ENCODE measurements at places on chromosomes 11 and 22.

DNA sequence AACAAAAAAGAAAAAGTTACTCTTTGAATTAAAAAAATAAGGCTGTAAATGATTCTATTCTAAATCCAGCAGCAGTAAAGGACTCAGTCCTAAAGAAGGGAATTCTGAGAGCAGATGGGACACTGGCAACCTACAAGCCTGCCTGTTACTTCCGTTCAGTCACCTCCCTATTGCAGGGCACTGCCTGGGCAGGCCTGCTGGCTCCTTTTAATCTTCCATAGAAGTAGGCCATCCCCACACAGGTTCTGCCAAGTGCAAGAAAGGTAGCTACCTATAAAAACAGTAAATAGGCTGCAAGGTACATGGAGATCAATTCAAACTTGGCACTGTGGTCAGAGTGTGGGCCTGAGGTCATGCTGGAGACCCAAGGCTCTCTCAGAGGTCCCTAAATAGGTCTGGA lies 136.4 kb downstream of the TRIM44 start:
- H3K4me1 ChIP-seq: no peaks in the 10 kb centered on the region
- H3K36me3 ChIP-seq: peaks cover 4% of the 10 kb centered on the region
- no peak overlapping the region for H3K4me3 ChIP-seq
- no peak for DNase-seq
- no peak overlapping the region for H3K27ac ChIP-seq

- peak; percentile 39 for DNase-seq
- peak overlapping the region; percentile 81 for H3K4me3 ChIP-seq
- no peak overlapping the region for H3K27ac ChIP-seq
- no peaks in the 10 kb centered on the region for H3K27me3 ChIP-seq
- H3K4me1 ChIP-seq: peaks cover 18% of the 10 kb centered on the region
These were observed 817 bp downstream of the ARL2 start for GRCh38 chr11:65014726-65015227.

DNA sequence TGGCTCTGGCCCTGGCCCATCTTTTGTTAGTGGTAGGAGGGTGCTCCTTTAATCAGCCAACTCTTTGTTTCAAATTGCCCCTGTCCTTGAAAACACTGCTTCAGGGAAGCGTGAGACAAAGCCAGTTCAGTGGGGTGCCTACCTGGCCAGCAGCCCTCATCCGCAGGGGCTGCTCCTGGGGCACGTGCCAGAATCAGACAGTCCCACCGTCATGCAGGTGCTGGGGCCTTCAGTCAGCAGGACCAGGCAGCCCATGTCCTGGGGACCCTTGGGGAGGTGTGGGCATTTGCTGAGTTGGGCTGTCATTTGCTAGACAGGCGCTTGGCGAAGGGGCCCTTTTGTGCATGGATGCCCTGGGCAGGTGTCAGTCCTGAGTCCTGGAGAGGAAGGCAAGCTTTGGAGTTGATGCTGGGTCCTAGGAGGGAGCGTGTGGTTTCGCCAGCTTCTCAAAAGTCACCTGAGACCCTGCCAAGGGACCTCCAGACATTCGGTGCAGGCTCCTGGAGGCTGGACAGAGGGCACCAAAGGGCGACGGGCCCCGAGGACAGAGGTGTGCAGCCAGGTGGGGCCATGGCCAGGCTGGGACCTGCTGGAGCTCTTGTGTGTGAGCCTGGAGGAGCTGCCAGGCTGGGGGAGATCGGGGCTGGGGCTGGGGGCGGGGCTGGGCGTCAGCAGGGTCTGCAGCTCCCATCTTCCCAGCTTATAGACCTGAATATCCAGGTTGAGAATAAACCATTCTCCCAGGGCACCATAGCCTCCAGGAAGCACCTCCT lies 15.0 kb upstream of the RTN4R start:
- no peak for DNase-seq
- no peaks in the 10 kb centered on the region for H3K4me1 ChIP-seq
- H3K27me3 ChIP-seq: no peaks in the 10 kb centered on the region
- H3K4me3 ChIP-seq: no peak overlapping the region
- no peaks in the 10 kb centered on the region for H3K36me3 ChIP-seq

GRCh38 chr22:23772315-23772648 lies 367 bp upstream of the MMP11 start:
- peaks cover 41% of the 10 kb centered on the region for H3K27me3 ChIP-seq
- no peak overlapping the region for H3K27ac ChIP-seq
- peak overlapping the region; percentile 61 for H3K4me3 ChIP-seq
- no peaks in the 10 kb centered on the region for H3K36me3 ChIP-seq

GRCh38 chr11:15707194-15707593 lies 592.5 kb downstream of the INSC start:
- no peaks in the 10 kb centered on the region for H3K36me3 ChIP-seq
- H3K4me3 ChIP-seq: no peak overlapping the region
- H3K27ac ChIP-seq: no peak overlapping the region
- peaks cover 31% of the 10 kb centered on the region for H3K4me1 ChIP-seq

DNA sequence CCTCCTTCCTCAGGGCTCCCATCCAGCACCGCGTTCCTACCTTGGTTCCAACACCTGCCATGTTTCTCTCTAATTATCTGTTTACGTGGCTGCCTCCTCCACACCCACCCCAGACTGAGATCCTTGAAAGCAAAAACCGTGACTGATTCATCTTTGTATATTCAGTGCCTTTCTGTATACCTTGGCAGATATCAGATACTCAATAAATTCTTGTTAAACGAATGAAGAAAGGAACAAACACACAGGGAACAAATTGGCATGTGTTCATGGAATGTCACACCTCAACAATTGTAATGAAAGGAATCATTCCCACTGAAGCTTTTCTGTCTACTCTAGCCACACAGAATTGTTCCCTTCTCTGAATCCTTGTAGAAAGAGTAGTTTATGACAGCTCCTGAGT lies 20.4 kb upstream of the LRRC55 start:
- H3K27ac ChIP-seq: no peak overlapping the region
- H3K27me3 ChIP-seq: peaks cover 18% of the 10 kb centered on the region
- no peak overlapping the region for H3K4me3 ChIP-seq
- H3K4me1 ChIP-seq: peaks cover 10% of the 10 kb centered on the region

DNA sequence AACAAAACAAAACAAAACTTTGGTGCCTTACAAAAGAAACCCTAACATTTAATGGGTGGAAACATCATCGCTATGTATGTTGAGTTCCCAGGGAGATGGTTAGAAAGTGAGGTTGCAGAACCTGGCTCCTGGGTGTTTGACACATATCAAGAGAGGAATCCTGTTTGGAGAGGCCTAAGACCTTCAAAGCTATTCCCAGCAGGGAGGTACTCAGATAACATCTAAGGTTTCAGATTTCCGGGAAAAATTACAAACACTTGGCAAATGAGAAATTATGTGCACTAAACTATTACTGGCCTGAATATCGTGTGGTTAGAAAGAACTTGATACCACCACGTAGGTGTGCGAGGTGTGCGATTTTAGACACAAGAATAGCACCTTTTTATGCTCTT lies 18.5 kb downstream of the TRIM5 start:
- no peak overlapping the region for H3K4me3 ChIP-seq
- H3K27me3 ChIP-seq: no peaks in the 10 kb centered on the region
- no peaks in the 10 kb centered on the region for H3K4me1 ChIP-seq

GRCh38 chr11:119676461-119677020 lies 52.5 kb downstream of the NECTIN1 start:
- H3K27ac ChIP-seq: 0 out of 2 replicates have a peak overlapping the region, but pooled peaks have one; percentile 20
- no peak for DNase-seq
- H3K4me3 ChIP-seq: no peak overlapping the region

GRCh38 chr11:125342281-125342930 lies 153.7 kb downstream of the FEZ1 start:
- DNase-seq: no peak
- H3K27me3 ChIP-seq: peaks cover 12% of the 10 kb centered on the region
- no peaks in the 10 kb centered on the region for H3K36me3 ChIP-seq
- H3K4me1 ChIP-seq: peaks cover 37% of the 10 kb centered on the region

DNA sequence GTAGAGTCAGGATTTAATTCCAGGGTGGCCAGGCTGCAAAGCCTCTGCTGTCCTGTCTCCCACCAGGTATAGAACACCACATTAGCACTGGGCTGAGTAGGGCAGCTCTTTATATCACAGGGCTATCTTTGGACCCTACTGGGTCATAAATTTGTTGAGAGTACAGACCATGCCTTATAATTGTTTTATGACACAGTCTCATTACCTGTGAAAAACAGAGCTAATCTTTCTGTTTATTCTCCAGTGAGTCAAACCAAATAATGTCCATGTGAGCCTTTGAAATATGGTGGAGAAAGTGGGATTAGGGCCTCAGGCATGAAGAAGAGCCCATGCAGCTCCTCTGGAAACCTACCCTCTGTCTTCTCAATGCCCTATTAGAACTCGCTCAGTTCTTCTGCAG lies 49.6 kb upstream of the KIRREL3 start:
- H3K4me3 ChIP-seq: no peak overlapping the region
- peaks cover 13% of the 10 kb centered on the region for H3K4me1 ChIP-seq
- no peak overlapping the region for H3K27ac ChIP-seq

GRCh38 chr22:44130076-44130711 lies 50.5 kb upstream of the PARVG start:
- no peak for DNase-seq
- H3K4me3 ChIP-seq: no peak overlapping the region
- H3K36me3 ChIP-seq: peaks cover 22% of the 10 kb centered on the region
- H3K27me3 ChIP-seq: peaks cover 7% of the 10 kb centered on the region
- H3K27ac ChIP-seq: no peak overlapping the region
- peaks cover 17% of the 10 kb centered on the region for H3K4me1 ChIP-seq

All from WTC11 (cell line).